ENCODE measurements at places on chromosomes 13 and 19.

DNA sequence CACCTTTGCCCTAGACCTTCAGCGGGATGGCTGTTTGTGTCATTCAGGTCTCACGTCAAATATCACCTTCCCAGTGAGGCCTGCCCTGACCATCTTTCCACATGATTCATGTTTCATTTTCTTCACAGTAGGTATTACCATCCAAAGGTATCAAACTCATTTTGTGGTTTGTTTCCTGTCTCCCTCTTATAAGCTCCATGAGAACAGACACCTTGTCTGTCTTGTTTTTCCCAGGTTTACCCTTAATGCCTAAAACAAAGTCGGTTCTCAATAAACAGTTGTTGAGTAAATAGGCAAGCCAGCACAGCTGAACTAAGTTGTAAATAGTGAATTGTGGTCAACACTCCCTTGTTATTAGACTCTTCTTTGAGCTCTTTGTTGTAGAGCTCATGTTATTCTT, 122.6 kb upstream of the GJB6 start:
- no peak for DNase-seq

- DNase-seq, result no peak
Observed at GRCh38 chr19:47315125-47315821, 5.6 kb downstream of the C5AR1 start.

DNA sequence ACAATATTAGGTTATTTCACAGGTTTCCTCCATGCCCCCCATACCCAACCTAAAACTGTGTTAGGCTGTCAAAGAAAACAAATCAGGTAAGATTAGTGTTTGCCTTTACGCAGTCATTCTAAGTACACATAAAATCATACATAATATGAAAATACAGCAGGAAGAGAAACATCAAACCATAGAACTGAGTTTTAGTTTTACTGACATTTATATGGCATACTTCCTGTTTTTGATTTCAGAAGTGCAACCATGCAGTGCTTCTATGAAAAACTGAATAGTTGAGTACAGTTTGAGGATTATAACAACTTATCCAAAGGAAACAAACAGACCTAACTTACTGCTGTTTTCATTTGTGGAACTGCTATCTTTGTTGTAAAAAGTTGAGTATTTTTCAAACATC, 91.3 kb downstream of the KCNRG start:
- no peak for DNase-seq

DNA sequence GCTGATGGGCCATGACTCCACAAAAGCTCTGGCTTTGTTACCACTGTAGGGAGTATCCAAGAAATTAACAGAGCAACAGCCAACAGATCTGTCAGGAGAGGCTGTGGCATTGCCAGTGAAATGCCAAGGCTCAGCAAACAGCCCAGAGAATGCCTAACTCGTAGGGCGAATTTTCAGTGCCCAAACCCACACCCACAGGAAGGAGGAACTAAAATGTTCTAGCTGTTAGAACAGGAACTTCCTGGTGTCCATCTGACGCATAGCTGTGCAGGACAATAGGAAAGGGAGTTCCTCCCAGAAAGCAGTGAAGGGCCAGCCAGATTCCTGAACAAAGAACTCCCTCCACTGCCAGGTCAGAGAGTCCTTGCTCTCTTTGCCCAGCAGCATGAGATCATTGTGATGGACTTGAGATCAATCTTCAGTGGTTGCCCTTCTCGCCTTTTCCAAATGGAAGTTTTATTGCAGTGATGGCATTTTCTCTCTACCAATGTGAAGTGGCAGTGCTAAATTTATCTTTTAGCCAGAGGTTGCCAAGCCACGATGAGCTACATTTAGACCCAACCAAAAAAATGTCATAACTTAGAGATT, 224.2 kb upstream of the STARD13 start:
- no peak for DNase-seq

GRCh38 chr13:40706439-40706838, 40.0 kb upstream of the FOXO1 start:
- no peak for DNase-seq

GRCh38 chr19:58001895-58002369, 688 bp downstream of the ZNF606 start:
- no peak for DNase-seq

DNA sequence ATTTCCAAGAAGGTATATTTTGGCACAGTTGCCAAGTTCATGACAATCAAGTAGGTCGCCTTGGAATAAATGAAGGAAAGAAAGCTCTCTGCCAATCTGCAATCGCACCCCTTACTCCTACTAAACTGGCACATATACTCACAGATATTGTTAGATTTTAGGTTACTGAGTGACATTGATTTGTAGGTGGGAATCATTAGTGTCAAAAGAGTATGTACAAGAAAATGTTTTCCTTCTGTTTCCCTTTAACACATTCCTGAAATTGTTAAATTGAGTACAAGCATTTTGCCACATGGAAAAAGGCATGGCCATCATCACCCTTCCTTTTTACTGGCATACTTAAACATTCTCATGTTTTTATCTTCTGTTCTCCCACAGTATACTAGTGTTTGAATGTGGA, 2868.3 kb upstream of the PCDH20 start:
- DNase-seq, result no peak

- peak; percentile 81 for DNase-seq
Observed at GRCh38 chr19:51688671-51689571, 4.2 kb upstream of the SPACA6 start.

DNA sequence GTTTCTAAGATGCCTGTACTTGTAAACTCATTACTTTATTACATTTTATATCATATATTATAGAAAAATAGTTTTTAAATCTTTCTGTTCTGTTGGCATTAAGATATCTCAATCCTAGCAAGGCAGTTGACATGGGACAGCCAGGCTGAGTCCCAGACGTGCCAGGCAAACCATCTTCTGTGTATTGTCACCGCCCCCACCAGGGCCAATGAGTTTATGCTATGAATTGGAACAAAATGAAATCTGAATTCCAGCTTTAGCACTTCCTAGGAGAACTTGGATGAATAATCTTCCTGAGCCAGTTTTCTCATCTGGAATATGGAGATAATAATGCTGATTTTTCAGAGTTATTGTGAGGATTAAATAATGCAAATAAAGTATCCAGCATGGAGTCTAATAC, 79.9 kb upstream of the GSX1 start:
- no peak for DNase-seq

- DNase-seq, result no peak
Observed at GRCh38 chr19:15365264-15365663, 14.3 kb downstream of the AKAP8 start.

DNA sequence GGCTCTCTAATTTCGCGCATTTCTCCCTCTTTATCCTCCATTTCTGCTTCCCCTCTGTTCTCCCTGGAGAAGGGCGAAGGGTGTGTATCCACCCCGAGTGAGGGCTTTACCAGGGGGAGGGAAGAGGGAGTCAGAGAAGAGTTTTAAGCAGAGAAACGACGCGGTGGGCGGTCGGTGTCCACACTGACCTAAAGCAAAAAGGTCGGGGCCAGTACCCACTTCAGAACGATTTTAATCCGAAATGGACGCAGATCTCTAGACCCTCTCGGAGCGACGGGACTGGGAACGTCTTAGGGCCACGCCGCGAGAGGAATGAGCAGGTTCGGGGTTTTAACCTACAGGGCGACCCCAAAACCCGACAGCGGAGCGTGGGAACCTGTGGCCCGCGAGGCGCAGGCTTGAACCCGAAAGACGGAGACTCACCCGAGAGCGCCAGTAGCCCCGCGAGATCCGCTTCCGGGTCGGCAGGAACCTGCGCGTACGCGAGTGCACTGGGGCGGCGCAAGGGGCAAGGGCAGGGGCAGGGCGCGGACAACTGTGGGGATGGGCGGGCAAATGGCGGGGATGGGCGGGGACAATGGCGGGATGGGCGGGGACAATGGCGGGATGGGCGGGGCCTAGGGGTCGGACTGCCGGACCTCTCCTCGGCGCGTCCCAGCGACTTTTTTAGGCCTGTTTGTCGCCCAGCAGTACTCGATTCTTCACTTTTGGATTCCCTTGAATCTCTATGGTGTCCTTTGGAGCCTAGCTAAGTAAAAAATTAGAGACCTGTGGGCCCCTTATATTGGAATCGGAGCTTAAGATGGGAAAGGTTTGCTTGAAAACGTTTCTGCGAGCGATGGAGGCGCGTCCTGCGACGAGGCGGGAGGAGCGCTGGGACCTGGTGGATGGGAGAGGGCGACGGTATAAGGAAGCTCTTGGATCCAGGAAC, at the start of gene ZNF677:
Gene ZNF677 (minus strand): TSS at position 463 of the 931 bp plus-strand sequence. CDS start 3,323 bp downstream, outside the sequence.
- peak; percentile 90 for DNase-seq

GRCh38 chr19:12899891-12900518, 9.0 kb downstream of the GCDH start:
- DNase-seq, result no peak

GRCh38 chr19:1942078-1942933, 1.3 kb downstream of the CSNK1G2 start:
- peak; percentile 83 for DNase-seq

DNA sequence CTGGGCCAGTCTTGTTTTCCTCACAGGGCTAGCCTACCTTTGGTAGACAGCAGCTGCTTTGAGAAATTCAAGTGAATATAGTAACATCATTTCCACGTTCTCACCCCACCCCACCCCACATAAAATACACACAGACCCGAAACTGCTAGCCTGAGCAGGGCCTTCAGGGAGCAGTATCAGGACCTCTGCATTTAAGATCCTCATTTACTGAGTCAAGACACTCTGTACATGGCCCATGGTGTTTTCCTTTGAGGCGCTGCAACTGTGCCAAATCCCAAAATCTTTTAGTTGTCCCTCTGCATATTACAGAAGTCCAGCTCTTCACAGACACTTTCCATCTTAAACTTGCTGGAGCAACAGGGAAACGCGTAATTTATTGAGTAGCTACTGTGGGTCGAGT, 43.0 kb downstream of the ESD start:
- DNase-seq, result no peak

GRCh38 chr13:113979791-113980471, 6.1 kb upstream of the C13orf46 start:
- DNase-seq, result no peak

DNA sequence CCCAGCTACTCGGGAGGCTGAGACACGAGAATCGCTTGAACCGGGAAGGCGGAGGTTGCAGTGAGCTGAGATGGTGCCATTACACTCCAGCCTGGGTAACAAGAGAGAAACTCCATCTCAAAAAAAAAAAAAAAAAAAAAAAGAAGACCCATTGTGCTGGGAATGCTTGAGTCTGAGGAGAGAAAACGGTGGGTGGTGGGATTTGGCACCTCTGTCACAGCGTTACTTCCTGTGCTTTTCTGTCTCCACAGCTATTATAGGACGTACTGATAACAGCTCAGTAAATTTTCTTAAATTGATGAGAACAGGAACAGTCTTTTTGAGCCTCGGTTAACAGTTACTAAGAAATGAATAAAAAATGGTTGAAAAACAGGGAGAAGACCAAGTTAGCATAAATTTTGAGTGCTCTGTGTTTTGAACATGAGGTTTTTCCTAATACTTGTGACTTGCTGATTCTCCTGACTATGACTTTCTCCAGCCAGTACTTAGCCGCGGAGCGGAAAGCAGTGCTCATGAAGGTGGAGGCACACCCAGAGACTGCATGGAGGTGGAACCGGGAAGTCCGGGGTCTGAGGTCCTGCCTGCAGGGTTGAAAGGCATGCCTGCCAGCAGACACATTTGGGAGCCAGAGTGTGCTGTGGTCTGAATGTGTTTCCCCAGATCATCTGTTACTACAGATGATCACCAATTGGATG, 55.3 kb upstream of the TEX29 start:
- no peak for DNase-seq

- DNase-seq, result no peak
Observed at GRCh38 chr19:18203408-18203862, 407 bp downstream of the RAB3A start.

DNA sequence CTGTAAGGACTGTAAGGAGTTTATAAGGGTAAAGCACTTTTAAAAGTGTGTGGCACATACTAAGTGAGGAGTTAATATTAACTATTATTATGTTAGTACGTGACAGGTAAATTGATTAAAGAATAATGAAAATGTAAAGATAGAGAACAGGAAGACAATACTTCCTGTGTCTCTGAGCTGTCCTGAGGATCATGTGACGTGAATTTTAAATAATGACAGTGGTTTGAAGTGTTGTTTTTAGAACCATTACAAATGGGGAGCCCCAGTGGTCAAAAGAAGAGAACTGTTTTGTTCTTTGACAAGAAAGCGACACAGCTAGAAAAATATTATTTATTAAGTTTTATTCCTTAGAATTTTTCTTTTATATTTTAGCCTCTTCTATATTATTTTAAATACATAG, 241.2 kb upstream of the STARD13 start:
- DNase-seq, result no peak

DNA sequence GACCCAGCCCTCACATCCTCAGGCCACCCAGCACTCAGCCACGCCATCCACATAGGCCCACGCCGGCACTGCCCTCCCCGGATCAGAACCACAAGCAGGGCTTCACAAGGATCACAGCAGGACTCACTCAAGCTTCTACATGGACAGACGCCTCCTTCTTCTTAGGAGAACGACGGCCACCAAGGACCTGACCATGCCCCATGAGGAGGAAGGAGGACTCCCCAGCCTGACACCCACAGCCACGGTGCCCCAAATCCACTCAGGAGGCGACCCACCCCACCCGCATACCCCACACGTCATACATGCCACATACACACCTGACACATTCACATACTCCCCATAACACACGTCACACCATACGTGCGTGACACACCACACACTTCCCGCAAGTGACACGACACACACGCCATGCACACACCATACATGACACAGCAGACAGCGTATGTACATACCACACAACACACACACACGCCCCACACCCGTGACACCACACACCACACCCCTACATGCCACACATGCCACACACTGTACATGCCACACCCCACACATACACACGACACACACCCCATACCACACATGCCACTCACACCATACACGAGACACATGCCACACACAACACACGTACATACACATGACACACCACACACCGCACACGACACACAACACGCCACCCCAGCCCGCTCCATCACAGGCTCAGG, 50.4 kb downstream of the MLLT1 start:
- no peak for DNase-seq

DNA sequence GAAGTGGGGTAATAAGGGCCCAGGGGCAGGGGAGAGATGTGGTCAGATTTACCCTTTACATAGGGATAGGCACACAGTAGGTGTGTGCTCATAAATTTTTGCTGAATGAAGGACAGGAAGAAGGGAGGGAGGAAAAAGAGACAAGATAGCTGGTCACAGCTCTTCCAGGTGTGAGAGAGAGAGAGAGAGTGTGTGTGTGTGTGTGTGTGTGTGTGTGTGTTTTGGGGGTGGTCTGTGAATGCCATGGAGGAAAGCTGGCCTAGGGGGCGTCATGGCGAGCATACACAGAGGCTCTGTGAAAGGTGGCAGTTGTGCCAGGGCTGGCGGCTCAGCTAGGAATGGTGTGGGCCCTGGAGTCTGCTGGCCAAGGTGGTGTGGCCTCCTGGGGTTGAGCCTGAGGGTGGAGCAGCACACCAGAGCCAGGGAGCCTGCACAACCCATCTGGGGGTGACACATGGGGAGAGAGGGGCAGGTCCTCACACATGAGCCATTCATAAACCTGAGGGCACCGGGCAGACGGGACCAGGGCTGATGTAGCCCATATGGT, 6.0 kb upstream of the PRX start:
- no peak for DNase-seq
